NCI-H460 (cell line): ENCODE measurements at places on chromosomes 2 and 18. TPM values are rescaled to one million over a fixed set of nuclear protein-coding genes. Genes with fewer than 3 reads are reported as not detected.

The SH2D6 gene
- total RNA-seq, result 0.45 and 0.87 TPM in 2 replicates

The RAB27B gene
- total RNA-seq, result 28.5 and 30.4 TPM in 2 replicates

The RBBP8 gene
- total RNA-seq, result 46.8 and 48.4 TPM in 2 replicates

The ERFE gene
- total RNA-seq, result 7.7 and 10.0 TPM in 2 replicates

The GKN2 gene
- total RNA-seq, result 1.6 TPM in 2 replicates

The GALNT5 gene
- 2.2 and 3.0 TPM in 2 replicates for total RNA-seq

The RAB11FIP5 gene
- 12.8 and 13.3 TPM in 2 replicates for total RNA-seq

The SLC9A4 gene
- not detected in 2 replicates for total RNA-seq

The DLX1 gene
- 3.8 and 6.7 TPM in 2 replicates for total RNA-seq

DNA sequence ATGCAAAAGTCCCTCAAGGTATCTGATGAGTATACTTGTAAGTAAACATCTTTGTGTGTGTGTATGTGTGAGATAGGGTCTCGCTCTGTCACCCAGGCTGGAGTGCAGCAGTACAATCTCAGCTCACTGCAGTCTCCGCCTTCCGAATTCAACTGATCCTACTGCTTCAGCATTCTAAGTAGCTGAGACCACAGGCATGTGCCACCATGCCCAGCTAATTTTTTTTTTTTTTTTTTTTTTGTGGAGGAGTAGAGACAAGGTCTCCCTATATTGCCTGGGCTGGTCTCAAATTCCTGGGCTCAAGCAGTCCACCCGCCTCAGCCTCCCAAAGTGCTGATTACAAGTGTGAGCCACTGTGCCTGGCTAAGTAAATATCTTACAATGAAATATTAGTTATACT lies 23.2 kb downstream of the ADAM17 start:
- no peak for DNase-seq

DNA sequence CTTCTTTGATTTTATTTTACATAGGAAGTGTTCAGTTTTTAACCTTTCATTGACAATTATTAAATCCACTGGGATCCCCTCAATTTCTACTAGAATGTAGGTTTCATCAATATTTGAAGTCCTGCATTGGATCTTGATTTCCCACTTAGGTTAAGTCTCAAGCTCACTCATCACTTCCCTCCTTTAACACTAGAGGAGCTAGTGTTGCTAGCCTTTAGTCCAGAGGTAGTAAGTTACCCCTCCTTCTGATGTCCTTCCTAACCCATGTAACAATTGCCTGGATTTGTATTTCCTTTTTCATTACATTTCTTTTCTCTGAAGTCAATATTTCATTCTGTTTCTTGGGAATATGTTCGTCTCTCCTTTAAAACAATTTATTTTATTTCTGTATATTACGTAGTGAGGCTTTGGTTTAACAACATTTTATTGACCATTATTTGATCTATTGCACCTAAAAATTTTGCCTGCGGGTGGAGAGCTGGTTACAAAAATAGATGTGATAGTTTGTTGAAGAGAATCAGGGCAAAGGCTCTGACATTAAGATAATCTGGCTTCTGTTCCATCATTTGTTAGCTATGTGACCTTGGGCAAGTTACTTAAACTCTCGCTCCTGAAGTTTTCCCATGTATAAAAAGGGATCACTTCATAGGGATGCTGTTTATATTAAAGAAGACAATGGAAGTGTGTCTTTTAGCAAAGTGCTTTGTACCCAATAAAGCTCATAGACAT lies 833.0 kb downstream of the SLC4A3 start:
- peak; percentile 8 for DNase-seq

DNA sequence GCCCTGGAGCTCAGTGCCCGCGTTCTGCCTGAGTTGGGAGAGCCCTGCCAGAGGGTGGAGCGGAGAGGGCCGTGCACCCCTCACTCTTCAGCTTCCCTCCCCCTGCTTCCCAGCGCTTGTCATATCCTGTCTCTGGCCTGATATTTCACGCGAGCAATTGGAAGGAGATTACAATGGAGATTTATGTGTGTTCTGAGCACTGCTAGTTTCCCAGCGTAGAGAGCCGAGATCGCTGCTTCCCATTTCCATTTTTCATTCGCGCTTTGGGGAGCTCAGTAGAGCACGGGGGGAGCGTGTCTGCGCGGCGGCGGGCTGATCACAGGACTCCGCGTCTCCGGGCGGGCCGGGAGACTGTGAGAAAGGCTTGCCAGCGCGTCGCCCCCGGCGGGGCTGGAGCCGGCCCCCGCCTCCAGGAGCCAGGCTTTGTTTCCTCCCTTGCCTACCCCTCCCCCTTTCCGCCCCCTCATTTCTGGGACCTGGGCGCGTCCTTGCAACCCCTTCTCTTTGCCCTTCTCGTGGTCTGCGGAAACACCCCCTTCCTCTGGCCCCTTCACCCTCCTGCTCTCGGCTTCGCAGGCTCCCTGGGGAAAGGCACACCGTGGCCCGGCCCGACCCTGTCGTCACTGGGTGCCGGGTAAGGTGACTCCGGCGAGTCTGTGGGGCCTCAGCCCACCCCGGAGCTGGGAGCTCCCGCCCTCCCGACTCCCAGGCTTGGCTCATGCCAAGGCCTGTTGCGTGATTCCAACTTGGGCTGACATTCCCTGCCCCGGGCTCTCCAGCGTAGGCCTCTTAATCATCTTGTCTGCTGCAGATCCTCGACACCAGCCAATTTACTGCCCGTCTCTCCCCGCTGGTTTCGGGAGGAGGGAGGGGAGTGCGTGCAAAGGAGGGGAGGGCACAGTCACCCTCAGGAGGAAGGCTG lies 5.8 kb downstream of the DLX2 start:
- no peak for DNase-seq

- no peak for DNase-seq
These were observed 177.1 kb downstream of the EIPR1 start for GRCh38 chr2:3200420-3200939.

- DNase-seq, result no peak
These were observed 122.5 kb downstream of the TPGS2 start for GRCh38 chr18:36706134-36706881.

GRCh38 chr18:10519999-10520935 lies 5.6 kb upstream of the NAPG start:
- peak; percentile 70 for DNase-seq

GRCh38 chr18:22796113-22796512 lies 137.0 kb upstream of the RBBP8 start:
- no peak for DNase-seq

DNA sequence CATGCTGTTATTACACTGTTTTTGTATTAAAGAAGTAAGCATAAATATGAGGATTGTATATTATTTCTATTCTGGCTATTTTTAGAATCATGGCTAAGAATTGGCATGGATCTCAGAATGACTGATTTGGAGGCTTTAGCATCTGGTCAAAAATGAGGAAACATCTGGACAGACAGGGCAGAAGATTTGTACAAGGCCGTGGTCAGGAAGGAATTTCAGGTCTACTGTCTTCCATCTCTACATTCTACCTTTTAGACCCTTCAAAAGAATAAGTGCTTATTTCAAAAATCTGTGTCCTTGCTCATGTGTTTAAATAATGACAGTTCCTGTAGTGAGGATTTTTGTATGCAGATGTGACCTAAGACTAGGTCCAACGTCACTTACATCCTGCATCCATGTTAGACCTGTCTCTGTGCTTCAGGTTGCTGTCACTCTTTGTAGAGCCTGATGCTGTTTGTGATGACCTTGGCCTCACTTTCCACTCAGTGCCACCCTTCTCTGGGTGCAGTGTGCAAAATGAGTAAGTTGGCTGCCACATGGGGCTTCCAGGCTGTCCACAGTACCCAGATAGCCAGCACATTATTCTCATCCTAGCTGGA lies 54.7 kb upstream of the B3GNT2 start:
- DNase-seq, result no peak

- no peak for DNase-seq
These were observed 38.0 kb downstream of the CYP1B1 start for GRCh38 chr2:38037757-38038621.

- no peak for DNase-seq
These were observed 42.5 kb downstream of the WDR35 start for GRCh38 chr2:19947184-19947940.

DNA sequence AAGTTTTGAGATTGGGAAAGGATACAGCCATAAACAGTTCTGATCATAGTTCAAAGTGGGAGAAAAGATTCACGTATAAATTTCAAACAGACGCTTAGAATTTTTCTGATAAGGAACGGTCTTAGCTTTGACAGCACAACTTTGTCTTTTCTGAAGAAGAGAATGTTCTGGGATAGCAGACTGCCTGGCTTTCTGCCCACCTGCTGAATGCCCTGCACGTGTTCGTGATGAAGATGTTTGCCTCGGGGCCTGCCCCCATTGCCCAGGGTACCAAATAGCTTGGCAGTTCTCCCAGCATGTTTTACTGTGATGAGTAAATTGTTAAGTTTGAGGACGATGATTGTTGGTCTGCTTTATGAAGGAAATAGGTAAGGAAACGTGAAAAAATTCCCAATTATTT lies 4.6 kb downstream of the MRPL33 start:
- no peak for DNase-seq

DNA sequence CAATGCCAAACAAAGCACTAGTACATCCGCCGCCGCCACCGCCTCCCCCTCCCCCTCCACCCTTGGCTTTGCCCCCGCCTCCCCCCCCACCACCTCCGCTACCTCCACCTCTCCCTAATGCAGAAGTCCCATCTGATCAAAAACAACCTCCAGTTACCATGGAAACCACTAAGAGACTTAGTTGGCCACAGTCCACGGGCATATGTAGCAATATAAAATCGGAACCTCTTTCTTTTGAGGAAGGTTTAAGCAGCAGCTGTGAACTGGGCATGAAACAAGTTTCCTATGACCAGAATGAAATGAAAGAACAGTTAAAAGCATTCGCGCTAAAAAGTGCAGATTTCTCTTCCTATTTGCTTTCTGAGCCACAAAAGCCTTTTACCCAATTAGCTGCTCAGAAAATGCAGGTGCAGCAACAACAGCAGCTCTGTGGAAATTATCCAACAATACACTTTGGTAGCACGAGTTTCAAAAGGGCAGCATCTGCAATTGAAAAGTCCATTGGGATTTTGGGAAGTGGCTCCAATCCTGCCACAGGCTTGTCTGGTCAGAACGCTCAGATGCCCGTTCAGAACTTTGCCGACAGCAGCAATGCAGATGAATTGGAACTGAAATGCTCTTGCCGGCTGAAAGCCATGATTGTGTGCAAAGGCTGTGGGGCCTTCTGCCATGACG lies 168.0 kb downstream of the ASXL3 start:
- no peak for DNase-seq

DNA sequence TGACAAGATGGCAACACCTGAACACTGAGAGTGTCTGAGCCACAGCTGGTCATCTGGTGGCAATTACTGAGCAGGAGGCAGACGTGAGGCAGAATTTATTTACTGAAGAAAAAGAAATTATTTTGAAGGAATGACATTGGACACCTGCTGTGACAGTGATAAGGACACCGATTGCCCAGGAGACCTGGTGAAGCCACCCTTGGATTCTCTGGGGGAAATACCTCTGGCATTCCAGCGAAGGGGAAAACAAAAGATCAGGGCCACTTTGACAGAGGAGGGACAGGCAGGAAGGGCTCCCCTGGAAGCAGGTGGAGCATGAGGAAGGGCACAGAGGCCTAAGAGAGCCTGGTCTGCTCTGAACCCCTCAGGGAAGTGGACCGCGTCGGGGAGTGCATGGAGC lies 85.4 kb upstream of the ALPP start:
- DNase-seq, result no peak

- no peak for DNase-seq
These were observed 11.4 kb upstream of the ARHGAP25 start for GRCh38 chr2:68723181-68723580.

DNA sequence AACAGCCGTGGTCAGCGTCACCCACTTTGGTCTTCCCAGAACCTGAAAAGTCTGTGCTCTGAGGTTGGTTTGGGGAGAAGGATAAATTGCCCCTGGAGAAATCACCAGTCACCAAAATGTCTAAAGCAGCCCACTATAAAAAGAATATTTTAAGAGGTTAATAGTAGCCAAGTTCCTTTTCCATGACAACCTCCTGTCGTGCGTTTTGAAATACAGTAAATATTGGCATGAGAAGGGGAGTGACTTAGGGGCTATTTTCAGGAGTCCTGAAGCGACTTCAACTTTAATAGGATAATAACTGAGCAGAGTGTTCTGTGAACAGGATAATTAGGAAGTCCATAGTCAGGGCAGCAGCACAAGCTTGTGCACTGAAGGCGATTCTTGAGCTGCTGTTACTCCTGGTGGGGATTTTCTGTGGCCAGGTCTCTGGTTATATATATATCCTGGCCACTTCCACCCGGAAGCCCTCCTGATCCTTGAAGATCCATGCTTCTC lies 49.3 kb downstream of the RNF144A start:
- DNase-seq, result no peak

- DNase-seq, result no peak
These were observed 40.1 kb downstream of the CDC42EP3 start for GRCh38 chr2:37631292-37631691.

- DNase-seq, result no peak
These were observed 173.7 kb downstream of the ZEB2 start for GRCh38 chr2:144346229-144346628.

- DNase-seq, result no peak
These were observed 12.7 kb upstream of the DUSP2 start for GRCh38 chr2:96157649-96158553.

GRCh38 chr18:34880403-34880802 lies 160.8 kb upstream of the MAPRE2 start:
- no peak for DNase-seq

GRCh38 chr2:104919127-104919526 lies 65.2 kb downstream of the POU3F3 start:
- DNase-seq, result no peak

DNA sequence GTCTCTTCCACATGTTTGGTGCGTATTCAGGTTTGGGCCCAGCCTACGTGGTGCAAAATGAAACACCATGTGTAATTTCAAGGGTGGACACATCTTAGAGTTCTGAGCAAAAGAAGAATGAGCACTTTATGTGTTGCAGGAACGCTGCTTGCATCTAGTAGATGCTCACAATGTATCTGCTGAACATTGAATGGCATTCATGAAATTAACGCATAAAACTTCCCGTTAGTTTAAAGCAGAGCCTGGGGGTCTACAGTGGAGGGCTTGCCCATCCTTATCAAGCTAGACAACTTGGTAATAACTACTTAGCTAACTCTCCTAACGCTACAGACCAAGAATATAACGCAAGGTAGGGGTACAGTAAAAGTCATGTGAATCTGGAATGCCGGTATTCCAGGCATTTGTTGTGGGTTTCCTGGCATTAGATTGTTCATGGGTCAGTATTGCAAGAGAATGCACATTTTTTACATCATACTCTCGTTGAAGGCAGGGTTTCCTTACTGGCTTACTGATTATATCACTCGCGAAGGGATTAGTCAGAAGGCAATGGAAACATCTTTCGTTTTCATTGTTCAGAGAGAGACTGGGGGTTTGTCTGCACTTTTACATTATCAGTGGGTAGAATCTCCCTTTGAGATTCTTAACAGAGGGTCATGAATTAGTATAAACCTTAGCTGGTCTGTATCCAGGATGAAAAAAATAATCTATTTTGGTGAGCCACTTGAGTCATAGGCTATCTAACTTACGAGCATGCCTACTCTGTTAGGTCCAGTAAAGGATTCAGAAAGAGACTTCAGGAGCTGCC lies 229.5 kb upstream of the EPAS1 start:
- peak; percentile 93 for DNase-seq
